ENCODE measurements at places on chromosomes 12 and 14.

GRCh38 chr14:76640923-76641395 lies 120.3 kb upstream of the VASH1 start:
- no peak for DNase-seq

DNA sequence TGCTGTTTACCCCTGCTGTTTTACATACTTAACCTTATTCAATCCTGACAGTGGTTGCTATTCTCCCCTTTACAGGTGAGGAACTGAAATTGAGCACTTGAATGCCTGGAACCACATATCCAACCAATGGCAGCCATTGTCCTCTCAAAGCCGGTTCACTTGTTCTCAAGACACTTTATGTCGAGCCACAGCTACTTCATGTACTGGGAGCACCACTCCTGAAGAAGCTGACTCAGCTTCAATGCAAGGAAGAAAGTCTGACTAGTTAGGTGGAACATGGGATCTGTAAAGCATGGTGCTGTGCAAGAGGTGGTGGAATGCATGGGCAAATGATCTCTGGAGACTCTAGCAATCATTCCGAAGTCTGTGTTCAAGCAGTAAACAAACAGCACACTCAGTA lies 113.9 kb upstream of the CPM start:
- DNase-seq = no peak

DNA sequence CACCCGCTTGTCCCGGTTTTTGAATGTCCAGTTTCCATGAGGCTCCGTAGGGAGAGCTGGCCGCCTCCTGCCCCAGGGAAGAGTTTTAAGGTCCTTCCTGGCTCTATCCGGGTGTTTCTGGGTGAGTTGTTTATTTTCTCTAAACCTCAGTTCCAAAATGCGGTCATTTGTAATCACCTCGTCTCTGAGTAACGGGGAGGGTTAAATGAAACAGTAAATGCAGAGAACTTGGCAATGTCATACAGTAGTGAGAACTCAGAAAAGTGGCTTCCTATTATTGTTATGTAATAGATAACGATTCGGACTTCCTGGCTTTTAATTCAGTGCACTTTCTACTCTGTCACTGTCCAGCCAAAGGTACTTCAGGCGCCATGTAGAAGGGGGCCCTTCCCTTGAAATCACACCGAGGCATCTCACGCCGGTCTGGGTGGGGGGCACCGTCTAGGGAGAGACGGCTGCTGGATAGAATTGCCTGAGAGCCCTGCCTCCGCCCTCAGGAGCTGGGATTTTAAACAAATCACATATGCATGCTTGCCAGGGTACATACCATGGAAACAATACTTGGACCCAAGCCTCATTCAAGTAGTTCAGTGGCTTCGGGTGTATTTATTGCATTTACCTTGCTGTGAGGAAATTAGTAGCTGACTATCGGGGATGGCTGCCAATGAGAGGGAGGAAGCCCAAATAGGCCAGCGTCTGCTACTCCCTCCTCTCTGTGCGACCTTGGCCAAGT lies 26.4 kb downstream of the NOS1 start:
- DNase-seq = no peak

DNA sequence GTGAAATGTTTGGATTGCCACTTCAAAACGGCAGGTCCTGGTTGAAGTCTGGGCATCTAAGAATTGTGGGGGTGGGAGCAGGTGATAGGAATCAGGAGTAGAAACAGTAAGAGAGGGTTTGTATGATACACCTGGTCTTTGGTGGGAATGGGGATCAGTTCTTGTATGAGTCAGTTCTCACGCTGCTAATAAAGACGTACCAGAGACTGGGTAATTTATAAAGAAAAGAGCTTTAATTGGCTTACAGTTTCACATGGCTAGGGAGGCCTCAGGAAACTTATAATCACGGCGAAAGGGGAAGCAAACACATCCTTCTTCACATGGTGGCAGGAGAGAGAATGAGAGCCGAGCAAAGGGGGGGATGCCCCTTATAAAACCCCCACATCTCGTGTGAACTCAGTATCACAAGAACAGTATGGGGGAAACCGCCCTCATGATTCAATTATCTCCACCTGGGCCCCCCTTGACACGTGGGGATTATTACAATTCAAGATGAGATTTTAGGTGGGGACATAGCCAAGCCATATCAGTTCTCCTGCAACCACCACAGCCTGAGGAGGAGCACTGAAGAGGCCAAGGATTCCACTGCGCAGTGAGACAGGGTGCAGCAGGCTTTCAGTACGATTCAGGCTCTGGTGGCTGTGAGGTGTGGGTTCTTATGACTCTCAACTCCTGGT lies 52.1 kb downstream of the DRAM1 start:
- DNase-seq = no peak

GRCh38 chr12:50186681-50187080 lies 19.5 kb upstream of the CERS5 start:
- DNase-seq = peak; percentile 39

DNA sequence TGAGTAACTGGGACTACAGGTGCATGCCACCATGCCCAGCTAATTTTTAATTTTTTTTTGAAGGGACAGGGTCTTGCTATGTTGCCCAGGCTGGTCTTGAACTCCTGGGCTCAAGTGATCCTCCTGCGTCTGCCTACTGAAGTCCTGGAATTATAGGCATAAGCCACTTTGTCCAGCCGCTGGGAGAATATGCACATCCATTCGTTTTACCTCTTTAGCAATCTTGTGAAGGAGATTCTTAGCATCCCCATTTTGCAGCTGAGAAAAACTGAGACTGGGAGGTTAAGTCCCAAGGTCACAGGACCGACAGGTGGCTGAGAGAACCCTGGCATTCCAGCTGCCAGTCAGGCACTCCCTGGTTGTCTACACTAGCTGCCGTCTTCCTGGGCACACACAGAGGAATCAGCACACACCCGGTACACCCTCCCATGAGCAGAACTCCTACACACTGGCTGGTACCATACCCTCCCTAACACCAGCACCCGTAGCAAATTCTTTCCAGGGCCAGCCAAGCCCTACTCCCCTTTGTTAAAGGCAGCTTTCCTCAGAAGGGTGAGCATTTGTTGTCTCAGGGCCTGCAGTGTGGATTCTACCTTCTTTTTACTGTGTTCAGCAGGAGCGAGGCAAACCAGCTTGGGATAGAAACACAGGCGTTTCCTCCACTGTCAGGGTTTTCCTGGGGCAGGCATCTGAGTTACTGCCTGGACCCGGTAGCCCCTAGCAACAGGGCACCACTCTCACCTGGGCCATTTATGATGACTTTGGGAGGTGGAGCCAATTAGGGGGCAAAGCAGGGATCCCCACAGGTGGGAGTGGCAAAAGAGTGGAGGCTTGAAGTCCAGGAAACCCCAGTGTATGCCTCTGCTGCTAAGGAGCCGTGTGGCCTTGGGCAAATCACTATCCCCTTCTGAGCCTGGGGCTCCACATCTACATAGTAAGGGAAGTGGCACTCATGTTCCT lies 70.2 kb downstream of the IRF2BPL start:
- DNase-seq = no peak

DNA sequence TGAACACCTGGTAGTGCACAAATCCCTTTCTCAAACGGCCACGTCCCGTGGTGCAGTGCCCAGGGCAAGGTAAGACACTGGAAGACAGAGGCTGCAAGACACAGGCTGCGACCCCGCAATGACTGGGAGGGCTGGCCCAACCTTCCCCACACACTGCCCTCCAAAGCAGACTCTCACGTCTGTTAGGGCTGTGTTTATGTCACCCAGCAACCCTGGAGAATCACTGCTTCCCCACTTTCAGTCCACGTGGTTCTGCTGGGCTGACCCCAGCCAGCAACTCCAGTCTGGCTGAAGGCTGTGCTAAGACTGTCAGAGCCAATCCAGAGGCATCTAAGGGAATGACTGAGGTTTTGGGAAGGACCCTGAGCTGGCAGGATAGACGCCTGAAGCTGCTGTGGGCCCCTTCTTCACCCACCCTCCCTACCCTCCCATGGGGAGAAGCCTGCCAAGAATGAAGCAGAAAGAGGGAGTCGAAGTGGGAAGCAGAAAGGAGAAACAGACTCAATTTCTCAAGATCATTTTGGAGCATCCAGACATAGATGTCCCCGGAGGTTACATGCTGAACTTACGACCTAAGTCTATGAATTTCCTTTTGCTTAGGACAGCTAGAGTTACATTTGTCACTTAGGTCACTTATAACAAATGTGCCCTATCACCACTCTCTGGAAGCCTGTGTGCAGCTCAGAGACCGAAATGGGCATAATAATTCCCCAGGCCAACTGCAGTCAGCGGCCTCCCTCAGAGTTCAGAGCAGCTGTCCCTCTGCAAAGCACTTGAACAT lies 11.7 kb downstream of the KDM2B start:
- DNase-seq = no peak

DNA sequence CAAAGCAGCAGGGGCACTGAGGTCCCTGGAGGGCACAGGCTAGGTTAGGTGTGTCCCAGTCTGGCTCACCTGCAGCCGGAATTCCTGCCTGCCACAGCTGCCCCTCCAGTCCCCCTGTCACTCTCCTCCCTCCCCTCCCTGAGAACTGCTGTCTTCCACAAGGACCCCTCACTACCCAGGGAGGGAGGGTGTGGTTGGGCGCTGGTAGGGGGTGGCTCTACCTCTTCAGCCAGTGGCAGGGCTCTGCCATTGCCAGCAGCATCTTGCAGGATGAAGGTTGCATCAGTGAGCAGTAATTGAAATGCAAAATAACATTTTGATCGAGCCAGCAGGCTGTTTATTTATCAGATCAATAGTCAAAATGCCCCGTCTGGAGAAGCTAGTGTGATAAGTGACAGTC lies 45.7 kb downstream of the ESRRB start:
- DNase-seq = no peak

GRCh38 chr14:102403028-102403427 lies 40.3 kb downstream of the TECPR2 start:
- no peak for DNase-seq

GRCh38 chr12:57330992-57331391 lies 80.0 kb upstream of the STAC3 start:
- DNase-seq = no peak

DNA sequence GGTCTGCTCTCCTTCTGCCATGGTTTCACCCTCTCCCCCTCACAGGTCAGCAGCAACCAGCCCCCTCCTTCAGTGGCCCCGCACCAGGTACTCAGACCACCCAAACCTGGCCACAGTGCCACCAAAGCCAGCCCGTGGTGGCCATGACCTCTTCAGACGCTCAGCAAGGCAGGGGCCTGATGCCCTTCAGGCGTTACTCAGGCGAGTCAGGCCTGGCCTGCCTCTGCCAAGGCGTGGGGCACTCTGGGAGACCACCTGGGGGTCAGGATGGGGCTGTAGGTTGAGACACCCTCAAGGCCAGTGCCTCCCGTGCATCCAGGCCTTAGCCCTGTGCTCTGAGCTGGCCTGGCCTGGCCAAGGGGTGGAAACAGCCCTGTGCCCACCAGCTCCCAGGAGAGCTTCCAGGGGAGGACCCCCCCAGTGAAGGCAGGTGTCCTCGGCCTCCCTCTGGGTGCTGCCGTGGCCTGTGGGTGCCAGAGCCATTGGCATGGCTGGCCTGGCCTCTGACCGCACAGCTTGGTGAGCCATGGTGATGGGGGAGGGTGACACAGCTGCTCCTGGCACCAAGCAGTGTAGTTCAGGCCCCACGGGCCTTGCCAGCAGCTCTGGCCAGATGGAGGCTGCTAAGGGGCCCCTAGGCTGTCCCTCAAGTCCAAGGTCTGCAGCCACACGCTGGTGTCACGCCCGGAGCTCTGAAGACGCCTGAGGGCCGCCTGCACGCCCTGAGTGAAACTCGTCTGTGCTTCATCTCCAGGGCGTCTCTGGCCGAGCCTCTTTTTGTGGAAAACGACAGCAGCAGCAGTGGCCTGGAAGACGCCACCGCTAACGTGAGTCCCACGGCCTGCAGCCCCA lies 15.1 kb downstream of the XRCC3 start:
- no peak for DNase-seq

Measured in amniotic stem cell (primary cell).